NCI-H2081 (cell line): ENCODE measurements at places on chromosomes 3 and 15.
A peak's percentile ranks its signal among the peaks of the same experiment; 100 is the strongest.

GRCh38 chr15:58604455-58604923 lies 145.0 kb downstream of the ADAM10 start:
- no peak for DNase-seq

DNA sequence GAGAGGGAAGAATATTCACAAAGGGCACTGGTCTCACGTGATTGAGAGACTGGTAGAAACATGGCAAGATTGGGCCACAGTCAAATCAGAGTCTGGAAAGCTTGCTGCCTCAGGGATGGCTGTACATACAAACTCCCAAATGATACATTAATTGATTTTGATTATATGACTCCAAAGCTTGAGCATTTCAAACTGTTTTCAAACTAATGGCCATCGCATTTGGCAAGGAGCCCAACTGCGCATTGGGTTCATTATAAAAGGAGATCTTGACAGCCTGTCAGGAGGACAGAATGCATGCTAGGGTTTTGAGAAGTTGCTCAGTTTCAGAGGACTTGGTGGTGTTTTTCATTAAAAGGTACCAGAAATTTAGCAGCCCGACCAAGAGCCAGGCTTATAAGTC lies 117.7 kb downstream of the PTPRG start:
- DNase-seq, result no peak

- DNase-seq, result no peak
Observed at GRCh38 chr3:30281526-30281925, 324.9 kb upstream of the TGFBR2 start.

DNA sequence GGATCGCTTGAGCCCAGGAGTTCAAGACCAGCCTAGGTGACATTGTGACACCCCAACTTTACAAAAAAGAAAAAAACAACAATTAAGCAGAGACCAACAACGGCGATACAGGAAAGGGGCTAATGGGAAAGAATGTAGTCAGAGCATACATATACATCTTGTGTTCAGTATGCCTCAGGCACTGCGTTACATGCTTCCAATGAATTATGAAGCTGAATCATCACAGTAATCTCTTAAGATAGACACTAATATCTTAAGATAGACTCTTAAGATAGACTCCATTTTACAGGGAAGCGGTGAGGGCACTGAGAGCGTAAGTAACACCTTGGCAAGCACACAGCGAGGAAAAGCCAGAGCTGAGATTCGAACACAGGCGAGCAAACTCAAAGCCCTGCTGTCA lies 6.1 kb upstream of the LDHAL6B start:
- DNase-seq, result no peak

DNA sequence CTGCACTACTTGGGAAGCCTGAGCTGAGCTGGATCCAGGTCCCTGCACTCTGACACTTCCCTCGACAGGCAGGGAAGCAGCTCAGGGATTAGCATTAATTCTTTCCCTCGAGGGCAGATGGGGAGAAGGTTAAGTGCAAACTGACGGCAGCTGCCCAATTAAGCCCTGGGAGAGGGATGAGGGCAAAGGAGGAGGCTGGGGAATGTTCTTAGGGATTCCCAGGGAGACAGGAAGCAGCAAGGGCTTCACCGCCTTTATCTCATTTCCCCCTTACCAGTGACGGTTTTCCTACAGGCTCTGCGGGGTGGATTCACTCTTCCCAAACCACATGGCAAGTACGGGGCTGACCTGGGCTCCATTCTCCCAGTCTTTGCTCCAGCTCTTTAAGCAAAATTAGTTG lies 519.0 kb upstream of the PROK2 start:
- peak; percentile 1 for DNase-seq

- no peak for DNase-seq
Observed at GRCh38 chr3:23501201-23501802, 298.2 kb downstream of the UBE2E2 start.

DNA sequence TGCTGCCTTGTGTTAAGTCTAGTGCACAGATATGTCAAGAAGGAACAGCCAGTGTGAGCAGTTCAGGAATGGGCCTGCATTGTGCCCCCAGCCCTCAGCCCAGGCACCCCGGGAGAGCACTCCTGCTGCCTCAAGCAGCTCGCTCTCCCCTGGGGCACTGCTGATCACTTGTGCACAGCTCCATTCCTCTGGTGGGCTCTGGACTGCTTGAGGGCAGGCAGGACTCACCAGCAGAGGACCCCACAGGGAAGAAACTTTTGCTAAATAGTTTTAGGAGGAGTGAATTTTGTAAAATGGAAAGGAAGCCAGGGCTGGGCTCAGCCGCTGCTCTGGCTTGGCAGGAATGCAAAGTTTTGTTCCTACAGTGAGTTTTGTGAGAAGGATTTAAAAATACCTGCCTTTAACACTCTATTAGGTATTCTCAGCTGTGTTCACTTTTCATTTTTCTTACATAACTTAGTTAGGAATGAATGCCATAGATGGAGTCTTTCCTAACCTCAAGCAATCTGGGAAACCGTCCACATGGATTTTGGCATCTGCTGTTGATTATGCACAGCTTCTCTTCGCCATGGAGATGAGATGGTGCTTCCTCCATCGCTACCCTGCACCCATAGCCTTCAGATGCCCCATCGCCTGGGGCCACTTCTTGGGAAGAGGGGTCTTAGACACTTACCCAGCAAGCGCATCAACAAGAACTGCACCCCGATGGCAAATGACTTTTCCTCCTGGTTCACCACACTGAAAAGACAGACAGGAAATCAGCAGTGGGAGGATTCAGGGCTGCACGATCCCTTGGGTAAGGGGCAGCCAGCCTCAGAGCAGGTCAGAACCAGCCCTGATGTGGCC lies 42.3 kb upstream of the RAB6B start:
- DNase-seq, result no peak

DNA sequence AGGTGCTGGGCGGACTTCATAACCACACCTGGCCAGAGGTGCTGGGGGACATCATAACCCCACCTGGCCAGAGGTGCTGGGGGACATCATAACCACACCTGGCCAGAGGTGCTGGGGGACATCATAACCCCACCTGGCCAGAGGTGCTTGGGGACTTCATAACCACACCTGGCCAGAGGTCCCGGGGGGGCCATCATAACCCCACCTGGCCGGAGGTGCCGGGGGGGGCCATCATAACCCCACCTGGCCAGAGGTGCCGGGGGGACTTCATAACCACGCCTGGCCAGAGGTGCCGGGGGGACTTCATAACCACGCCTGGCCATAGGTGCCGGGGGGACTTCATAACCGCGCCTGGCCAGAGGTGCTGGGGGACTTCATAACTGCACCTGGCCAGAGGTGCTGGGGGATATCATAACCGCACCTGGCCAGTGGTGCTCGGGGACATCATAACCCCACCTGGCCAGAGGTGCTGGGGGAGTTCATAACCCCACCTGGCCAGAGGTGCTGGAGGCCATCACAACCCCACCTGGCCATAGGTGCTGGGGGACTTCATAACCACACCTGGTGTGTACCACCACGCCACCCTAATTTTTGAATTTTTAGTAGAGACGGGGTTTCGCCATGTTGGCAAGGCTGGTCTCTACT lies 10.7 kb upstream of the TUBGCP5 start:
- DNase-seq, result no peak

GRCh38 chr3:112745567-112746248 lies 101.0 kb downstream of the CD200R1L start:
- DNase-seq, result no peak

- no peak for DNase-seq
Observed at GRCh38 chr15:55928955-55929354, 64.5 kb downstream of the NEDD4 start.

- no peak for DNase-seq
Observed at GRCh38 chr15:90382320-90382719, 5.7 kb upstream of the IQGAP1 start.

- no peak for DNase-seq
Observed at GRCh38 chr15:39554746-39555387, 26.0 kb upstream of the THBS1 start.

- no peak for DNase-seq
Observed at GRCh38 chr3:15430624-15431023, 3.2 kb downstream of the EAF1 start.

DNA sequence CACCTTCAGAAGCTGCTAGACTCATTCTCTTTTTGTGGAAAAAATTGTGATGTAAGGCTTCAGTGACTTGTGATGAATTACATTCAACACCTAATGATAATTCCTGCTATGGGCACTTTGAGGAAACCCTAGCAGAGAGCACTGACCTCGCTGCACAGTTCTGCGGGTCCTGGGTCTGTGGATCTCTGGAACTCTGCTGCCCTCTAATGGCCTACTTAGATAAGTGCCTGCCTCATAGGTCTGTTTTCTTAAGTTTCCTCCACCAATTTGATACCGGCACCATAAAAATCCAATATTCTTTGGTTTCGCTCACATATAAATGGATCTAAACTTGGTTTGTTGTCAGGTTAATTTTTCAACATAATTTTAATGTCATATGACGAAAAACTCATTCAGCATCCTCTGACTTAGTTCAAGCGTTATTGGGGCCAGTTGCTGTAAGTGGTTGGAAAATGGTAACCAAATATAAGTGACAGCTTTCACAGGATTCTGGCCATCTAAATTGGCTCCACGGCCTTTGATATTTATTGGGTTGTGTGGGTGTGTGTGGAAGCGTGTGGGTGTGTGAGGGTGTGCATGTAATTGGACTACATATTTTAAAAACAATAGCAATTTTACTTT lies 10.4 kb downstream of the SLITRK3 start:
- DNase-seq, result peak; percentile 92

GRCh38 chr3:187361835-187362234 lies 6.3 kb upstream of the RTP4 start:
- no peak for DNase-seq

GRCh38 chr3:17190353-17191078 lies 305.8 kb downstream of the PLCL2 start:
- no peak for DNase-seq

DNA sequence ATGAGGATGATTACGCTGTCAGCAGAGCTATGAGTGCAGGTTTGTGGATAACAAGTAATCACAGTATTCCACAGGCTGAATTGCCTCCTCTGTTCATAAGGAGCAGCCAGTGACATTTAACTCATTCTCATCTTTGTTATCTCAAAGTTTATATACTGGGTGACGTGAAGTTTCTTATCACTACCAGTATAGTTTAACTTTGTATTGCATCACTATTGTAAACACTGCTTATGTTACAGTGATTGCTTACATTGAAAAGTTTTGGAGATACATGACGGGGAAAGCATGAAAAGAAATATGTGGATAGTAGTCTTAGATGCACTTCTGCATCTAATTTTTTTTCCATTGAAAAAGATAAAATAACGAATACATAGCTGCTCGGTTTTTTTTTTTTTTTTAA lies 429.7 kb downstream of the VGLL3 start:
- no peak for DNase-seq

DNA sequence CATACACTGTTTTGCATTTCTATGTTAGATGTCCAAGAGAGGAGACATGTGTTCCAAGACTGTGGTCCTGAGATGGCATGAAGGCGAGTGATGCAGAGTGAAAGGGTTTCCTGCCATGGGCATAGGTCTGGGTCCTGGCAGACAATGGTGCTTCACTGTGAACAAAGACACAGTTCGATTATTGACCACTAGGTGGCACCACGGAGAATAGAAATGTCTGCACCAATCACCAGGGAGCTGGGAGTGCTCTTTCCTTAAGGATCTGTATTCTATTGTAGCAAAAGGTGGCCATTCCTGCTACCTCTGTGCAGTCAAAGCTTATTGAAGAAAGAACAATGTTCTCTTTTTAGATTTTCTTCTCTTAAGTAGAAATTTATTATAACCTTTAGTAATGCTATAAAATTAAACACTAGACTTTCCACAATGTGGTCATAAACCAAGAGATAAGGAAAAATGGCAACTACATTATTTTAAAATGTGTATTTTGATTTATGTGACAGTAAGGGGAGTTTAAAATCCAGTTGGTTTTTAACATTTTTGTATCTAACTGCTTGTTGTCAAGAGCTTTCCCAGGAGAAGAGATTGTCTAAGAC lies 88.7 kb downstream of the GABRG3 start:
- DNase-seq, result peak; percentile 75

DNA sequence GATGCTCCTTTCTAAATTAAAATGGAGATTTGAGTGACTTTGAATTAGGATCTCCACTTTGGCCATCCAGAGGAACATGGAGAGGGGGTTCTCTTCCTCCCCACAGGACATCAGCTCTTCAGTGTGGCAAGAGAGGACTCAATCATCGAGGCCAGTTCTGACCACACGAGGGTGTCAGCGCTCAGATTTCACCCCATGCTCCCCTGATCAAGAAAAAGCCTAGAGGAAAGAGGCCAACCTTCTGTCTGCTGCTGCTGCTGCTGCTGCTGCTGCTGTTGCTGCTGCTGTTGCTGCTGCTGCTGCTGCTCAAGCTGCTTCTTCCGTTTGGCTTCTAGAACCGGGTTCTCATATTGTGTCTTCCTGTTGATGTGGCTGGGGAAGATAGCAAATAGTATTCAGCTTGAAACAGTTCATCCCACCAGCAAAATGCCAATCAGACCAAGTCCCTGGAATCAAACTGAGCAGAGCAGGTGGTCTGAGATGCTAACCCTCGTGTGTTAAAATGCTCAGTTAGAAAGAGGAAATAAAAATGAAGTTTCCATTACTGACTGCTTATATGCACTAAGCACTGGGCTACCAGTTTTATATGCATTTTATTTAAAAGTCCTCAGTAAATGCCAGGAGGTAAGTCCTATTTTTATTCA lies 599.0 kb downstream of the MAGI1 start:
- peak; percentile 63 for DNase-seq

- DNase-seq, result no peak
Observed at GRCh38 chr3:156551746-156552145, 3.2 kb downstream of the SSR3 start.

DNA sequence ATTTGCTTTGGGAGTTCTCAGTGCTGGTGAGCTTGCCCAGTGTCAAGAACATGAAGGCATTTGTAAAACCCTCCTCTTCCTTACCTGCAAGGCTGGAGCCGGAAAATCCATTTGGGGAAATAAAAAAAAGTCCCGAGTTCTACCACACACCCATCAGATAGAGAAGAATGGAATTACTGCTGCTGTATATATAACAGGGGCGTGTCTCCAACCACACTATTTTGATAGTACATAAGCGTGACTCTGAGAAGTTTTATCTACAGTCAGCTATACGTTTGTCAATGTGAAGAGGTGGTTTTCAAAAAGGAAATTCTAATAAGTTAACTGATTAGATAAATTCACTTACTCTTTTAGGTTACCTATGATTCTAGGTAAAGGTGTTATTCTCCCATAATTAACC lies 1.3 kb upstream of the CPA3 start:
- no peak for DNase-seq

DNA sequence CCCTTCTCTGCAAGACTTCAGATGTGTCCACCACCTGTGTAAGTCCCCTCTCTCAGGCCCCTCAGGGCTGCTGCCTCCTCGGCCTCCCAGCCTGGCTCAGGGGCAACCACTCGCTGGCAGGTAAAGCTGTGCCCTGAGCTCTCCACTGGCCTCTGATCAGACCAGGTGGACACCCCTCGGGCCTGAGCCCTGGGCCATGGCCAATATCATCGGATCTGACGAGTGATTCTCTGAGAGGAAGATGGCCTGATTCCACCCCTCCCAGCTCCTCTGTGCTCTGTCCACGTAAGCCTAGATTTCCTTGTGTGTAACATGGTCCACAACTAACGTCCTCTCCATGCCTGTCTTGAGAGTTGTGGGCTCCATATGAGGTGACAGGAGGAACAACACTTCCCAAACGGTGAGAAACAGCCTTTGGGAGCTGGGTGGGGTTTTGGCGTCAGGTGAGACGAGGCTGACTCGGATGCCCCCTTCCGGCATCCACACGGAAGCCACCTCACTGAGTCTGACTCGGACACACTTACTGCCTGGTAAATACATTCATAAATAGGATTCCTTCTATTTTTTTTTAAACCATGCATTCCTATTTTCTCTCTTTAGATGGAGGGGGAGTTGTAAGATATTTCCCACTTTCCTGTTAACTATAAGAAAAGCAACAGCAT lies 86.8 kb downstream of the NUP210 start:
- DNase-seq, result no peak
